ENCODE measurements at places on chromosomes 7 and 10. TPM values are rescaled to one million over a fixed set of nuclear protein-coding genes. Genes with fewer than 3 reads are reported as not detected.

The STK17A gene
- 4.5 TPM for total RNA-seq

The MDH2 gene
- total RNA-seq = 168 TPM

The HOXA3 gene
- 12.2 TPM for total RNA-seq

The RTKN2 gene
- 11.7 TPM for total RNA-seq

DNA sequence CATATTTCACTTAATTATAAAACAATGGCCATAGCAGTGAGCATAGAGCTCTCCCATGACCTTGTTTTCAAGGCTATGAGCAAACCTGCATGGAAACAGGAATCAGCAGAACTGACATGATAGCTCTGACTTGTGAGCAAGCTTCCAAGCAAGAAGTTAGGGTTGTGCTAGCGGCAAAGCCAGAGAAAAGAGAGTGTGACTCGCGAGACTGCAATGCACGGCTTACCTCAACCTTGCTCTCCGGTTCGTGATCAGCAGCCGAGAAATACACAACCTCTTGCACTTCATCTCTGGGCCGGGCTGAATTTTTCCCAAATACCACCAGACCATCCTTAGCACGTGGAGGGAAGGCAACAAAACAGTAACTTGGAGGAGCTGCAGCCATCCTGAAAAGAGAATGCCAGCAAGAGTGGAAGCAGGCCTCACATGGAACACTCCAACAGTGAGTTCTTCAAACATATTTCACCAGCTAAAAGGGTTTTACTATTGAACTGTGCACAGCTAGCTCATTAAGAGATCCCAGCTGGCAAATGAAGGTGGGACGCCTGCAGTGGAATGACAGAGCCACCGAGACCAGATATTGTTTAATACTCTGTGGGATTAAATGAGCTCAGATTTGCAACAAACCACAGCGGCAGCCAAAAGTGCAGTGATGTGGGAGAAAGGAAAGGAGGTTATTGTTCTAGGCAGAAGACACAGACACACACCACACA lies 20.8 kb downstream of the SCRN1 start:
- no peak for DNase-seq
- H3K4me1 ChIP-seq = no peaks in the 10 kb centered on the region
- no peak overlapping the region for H3K4me3 ChIP-seq
- H3K27me3 ChIP-seq = no peaks in the 10 kb centered on the region

- no peaks in the 10 kb centered on the region for H3K27me3 ChIP-seq
- no peaks in the 10 kb centered on the region for H3K36me3 ChIP-seq
- no peak for DNase-seq
- H3K4me3 ChIP-seq = no peak overlapping the region
- H3K4me1 ChIP-seq = no peaks in the 10 kb centered on the region
- no peak overlapping the region for H3K27ac ChIP-seq
Observed at GRCh38 chr10:129520440-129521080, 53.5 kb downstream of the MGMT start.

- H3K4me3 ChIP-seq = no peak overlapping the region
- H3K36me3 ChIP-seq = no peaks in the 10 kb centered on the region
- DNase-seq = no peak
- no peaks in the 10 kb centered on the region for H3K27me3 ChIP-seq
- H3K27ac ChIP-seq = no peak overlapping the region
Observed at GRCh38 chr10:33725430-33725829, 391.0 kb upstream of the NRP1 start.

DNA sequence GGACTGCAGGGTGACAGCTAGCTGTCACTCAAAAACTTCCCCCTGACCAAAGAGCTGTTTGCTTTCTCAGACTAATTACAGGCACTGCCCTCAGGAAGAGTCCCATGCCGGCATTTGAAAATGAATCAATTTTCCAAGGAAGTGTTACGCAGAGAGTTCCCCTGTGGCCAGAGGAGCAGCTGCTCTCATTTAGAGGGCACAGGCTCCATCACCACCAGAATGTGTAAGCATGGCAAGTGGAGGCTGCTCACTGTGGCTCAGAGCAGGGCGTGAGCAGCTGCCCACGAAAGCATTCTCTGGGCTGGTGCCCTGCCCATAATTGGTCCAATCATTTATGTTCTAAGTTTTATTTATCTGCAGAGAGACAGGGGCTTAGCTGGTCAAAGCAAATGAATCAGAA lies 202.2 kb downstream of the RAMP3 start:
- H3K4me3 ChIP-seq = no peak overlapping the region
- no peaks in the 10 kb centered on the region for H3K4me1 ChIP-seq
- H3K27ac ChIP-seq = no peak overlapping the region
- no peaks in the 10 kb centered on the region for H3K36me3 ChIP-seq
- H3K27me3 ChIP-seq = no peaks in the 10 kb centered on the region

- no peak overlapping the region for H3K4me3 ChIP-seq
- DNase-seq = no peak
- H3K4me1 ChIP-seq = peaks cover 8% of the 10 kb centered on the region
- H3K36me3 ChIP-seq = no peaks in the 10 kb centered on the region
- no peaks in the 10 kb centered on the region for H3K27me3 ChIP-seq
Observed at GRCh38 chr10:32142646-32143045, 86.4 kb upstream of the KIF5B start.

GRCh38 chr7:47648275-47648925 lies 66.5 kb upstream of the TNS3 start:
- H3K27me3 ChIP-seq = no peaks in the 10 kb centered on the region
- DNase-seq = no peak
- no peaks in the 10 kb centered on the region for H3K36me3 ChIP-seq
- no peak overlapping the region for H3K4me3 ChIP-seq
- no peak overlapping the region for H3K27ac ChIP-seq

GRCh38 chr7:141568227-141568626 lies 17.0 kb downstream of the AGK start:
- no peak overlapping the region for H3K27ac ChIP-seq
- DNase-seq = no peak
- H3K36me3 ChIP-seq = peaks cover 41% of the 10 kb centered on the region
- H3K4me3 ChIP-seq = no peak overlapping the region
- no peaks in the 10 kb centered on the region for H3K4me1 ChIP-seq

DNA sequence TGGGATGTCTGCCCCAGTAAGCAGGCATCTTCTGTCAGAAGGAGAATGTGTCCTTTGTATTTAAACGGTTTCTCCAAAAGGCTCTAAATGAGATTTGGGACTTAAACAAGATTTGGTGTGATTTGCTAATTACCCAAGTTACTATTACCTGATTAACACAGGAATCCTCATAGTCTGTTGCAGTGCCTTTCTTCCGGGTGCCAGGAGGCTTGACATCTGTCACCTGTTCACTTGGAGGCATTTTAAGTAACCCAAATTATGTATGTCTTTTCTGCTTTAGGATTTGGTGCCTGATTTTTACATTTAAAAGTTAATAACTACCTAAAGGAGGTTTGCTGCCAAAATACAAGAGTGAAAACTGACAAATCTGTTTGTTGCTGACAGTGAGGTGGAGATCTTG lies 587.9 kb upstream of the GALNT17 start:
- DNase-seq = no peak
- H3K27ac ChIP-seq = no peak overlapping the region
- no peaks in the 10 kb centered on the region for H3K36me3 ChIP-seq
- no peak overlapping the region for H3K4me3 ChIP-seq

DNA sequence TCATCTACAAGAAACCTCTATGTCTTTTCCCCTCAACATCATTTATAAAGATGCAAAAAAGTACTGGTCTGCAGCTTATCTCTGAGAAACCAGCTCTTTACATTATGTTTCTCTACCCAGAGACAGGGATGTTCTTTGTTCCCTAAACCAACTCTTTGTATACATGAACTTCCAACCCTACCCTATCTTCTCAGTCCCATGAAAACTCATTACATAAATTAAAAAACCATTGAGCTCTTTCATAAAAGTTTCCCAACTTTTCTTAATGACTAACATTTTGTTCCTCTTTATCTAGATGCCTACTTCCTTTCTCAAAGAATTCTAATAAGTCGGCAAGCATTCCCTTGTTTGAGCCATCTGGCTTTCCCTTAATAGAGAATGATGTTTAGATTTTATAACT lies 192.8 kb upstream of the AGK start:
- H3K27me3 ChIP-seq = no peaks in the 10 kb centered on the region
- H3K4me1 ChIP-seq = peaks cover 28% of the 10 kb centered on the region
- H3K4me3 ChIP-seq = no peak overlapping the region
- H3K36me3 ChIP-seq = no peaks in the 10 kb centered on the region
- no peak for DNase-seq

DNA sequence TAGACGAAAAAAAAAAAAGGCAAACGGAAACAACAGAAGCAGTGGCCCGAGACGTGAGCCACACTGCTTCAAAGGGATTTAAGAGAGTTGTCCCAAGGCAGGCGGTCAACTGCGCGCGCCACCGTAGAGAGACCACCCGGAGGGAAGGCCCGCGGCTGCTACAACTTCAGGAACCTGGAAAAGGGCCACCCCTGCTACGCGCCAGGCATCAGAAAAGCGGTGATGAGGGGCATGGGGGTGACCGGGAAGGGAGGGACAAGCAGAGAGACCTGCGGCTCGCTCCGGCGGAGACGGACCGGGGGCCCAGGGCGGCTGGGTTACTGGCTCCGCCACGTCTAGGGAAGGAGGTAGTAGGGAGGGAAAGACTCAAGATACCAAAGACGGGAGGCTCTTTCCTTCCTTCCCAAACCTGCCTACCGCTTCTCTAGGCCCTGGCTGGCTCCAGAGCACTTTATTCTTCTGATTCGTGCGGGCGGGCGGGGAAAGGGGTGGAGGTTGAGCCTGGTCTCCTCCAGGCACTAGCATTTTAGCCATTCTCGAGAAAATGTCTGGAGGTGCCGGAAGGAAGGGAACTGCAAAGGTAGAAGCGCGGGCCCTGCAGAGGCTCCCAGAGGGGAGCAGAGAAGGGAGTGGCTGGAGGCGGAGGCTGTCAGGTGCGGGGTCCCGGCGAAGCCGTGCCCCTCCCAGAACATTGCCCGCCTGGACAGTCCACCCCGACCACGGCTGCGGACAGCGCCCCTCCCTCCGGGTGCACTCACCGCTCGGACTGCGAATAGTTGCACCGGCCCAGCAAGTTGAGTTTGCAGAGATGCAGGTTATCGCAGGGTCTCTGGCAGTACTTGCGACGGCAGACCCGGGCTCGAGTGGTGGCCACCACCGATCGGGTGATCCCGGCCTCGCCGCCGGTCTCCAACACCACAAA lies 993 bp downstream of the ZC3HAV1 start:
- DNase-seq = peak; percentile 34
- peak overlapping the region; percentile 67 for H3K4me3 ChIP-seq
- H3K36me3 ChIP-seq = no peaks in the 10 kb centered on the region
- H3K27ac ChIP-seq = no peak overlapping the region
- no peaks in the 10 kb centered on the region for H3K4me1 ChIP-seq
- no peaks in the 10 kb centered on the region for H3K27me3 ChIP-seq

- H3K27ac ChIP-seq = no peak overlapping the region
- no peak overlapping the region for H3K4me3 ChIP-seq
Observed at GRCh38 chr7:134184767-134185166, 57.6 kb downstream of the LRGUK start.

GRCh38 chr7:13581097-13581496 lies 408.4 kb downstream of the ETV1 start:
- no peaks in the 10 kb centered on the region for H3K36me3 ChIP-seq
- H3K4me1 ChIP-seq = peaks cover 7% of the 10 kb centered on the region
- DNase-seq = no peak
- H3K27me3 ChIP-seq = no peaks in the 10 kb centered on the region

Data from SJCRH30 (cell line).